T-helper 2 cell treated with Interferon-gamma antibody and Interleukin-4, amounts not matched to agents 5 μg/mL and 100 μg/mL, for 36 hours (primary cell): ENCODE measurements at places on chromosomes 1 and 21.
A peak's percentile ranks its signal among the peaks of the same experiment; 100 is the strongest.

GRCh38 chr1:117627546-117628130 is 21.8 kb downstream of the TENT5C start:
- no peak for DNase-seq

DNA sequence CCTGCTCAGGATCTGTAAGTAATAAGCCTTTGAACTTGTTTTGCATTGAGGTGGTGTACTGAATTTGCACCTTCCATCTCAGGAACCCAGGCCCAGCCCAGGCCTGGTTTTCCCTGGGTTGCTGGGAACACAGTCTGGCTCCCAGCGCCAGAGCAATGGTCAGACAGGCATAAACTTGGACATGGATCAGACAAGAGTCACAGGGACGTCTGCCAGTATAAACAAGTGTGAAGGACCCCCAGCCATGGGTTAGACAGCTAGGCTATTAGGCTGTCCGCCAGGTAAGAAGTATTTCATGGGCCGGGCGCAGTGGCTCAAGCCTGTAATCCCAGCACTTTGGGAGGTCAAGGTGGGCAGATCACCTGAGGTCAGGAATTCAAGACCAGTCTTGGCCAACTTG is 5.5 kb downstream of the IFNLR1 start:
- no peak for DNase-seq

DNA sequence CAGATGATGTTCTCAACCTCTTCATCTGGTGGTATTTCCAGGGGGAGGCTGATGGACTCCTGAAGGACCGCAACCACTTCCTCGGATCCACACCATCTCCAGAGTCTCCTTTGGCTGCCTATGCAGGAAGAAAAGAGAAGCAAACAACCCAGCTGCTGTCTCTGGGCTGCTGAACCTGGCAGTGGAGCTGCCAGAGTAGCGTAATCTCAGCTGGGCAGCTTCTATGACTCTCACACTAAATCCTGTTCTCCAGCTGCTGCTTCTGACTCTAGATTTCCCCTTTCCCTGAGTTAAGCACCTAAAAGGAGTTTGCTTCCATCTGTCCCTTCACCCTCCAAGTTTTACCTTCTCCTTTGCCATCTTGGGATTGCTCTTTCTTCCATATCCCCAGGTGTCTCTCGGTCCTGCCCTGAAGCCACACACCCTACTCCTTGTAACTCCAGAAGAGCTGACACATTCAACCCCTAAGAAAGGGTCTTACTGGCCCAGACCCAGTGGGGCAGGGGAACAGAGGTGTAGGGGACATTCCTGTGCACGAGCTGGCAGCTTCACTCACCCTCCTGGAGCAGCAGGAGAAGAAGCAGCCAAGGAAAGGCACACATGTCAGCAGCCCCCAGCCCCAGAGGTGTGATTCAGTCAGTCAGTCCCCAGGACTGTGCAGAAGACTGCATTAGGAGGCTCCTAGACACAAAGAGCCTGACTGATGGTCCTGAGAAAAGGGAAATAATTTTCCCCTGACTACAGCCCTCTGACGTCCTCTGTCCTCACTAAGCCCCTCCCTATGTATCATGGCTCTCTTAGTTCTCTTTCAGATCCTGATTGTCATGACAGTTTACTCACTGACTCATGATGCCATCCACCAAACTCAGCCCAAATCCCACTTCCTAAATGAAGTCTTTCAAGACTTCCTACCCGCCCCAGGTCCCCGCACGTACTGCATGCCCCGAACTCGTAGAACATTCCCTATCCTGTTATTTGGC is at the start of gene SLAMF9:
TSS of gene SLAMF9 (minus strand) at position 702 of the 980 bp plus-strand sequence. CDS start at position 602, 100 bp downstream.
- no peak for DNase-seq

DNA sequence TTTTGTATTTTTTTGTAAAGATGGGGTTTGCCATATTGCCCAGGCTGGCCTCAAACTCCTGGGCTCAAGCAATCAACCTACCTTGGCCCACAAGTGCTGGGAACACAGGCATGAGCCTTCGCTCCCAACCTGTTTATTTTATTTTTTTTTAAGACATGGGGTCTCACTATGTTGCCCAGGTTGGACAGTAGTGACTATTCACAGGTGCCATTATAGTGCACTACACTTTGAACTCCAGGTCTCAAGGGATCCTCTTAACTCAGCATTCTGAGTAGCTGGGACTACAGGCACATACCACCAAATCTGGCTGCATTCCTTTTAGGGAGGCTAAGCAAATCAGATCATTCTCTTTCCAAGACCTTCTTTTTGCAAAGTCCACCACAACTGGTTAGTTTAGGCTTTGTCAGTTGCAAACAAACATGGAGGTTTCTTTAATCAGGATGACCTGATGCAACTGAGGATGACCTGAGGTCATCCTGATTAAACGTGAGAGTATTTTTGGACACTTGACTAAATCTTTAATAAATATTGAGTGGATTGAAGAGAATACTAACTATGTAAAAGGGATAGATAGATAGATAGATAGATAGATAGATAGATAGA is 30.0 kb upstream of the RALGPS2 start:
- DNase-seq: no peak

DNA sequence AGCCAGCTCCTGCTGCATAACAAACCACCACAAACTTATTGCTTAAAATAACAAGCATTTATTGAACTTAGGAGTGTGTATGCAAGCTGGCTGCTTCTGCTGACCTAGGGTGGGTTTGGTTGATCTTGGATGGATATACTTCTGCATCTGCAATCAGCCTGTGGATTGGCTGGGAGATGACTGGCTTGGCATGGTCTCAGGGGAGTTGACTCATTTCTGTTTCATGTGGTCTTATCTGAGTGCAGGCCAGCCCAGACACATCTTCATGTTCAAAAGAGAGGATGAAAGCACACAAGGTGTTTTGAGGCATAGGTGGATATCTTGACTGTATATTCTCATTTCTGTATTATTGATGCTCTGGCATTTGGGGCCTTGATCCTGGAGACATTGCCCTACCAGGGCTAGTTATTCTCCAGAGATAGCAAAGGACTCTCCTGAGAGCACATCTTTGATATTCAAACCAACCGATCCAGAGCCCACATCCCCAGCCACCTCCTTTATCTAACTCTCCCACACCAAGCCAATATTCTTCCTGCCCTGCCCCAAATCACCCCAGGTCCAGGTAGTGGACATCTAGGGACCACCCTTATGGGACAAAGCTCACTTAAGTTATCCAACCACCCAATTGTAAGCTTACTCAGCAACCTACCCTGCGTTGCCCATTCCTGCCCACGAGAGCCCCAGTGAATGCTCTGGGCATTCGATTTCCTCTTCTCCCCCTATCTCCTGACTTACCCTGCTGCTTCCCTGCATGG is 350.8 kb downstream of the PTPRU start:
- no peak for DNase-seq

- DNase-seq: no peak
Measured at GRCh38 chr1:235632506-235633401, 16.8 kb downstream of the GNG4 start.

DNA sequence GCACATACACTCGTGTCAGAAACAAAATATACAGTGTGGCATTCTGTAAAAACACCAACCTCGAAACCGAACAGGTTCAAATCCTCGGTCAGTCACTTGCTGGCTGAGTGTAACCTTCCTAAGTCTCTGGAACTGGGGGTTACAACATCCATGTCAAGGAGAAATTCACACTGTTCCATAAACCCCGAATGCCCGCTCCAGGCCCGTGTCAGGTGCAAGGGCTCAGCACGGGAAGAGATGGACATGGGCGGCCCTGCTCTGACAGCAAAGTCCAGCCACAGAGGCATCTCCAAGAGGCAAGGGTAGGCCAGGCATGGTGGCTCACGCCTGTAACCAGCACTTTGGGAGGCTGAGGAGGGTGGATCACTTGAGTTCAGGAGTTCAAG is 79.5 kb downstream of the SLC66A1 start:
- no peak for DNase-seq

- DNase-seq: no peak
Measured at GRCh38 chr21:35616090-35616489, 444.2 kb downstream of the SETD4 start.

- no peak for DNase-seq
Measured at GRCh38 chr1:21857840-21858670, 46.0 kb downstream of the LDLRAD2 start.

DNA sequence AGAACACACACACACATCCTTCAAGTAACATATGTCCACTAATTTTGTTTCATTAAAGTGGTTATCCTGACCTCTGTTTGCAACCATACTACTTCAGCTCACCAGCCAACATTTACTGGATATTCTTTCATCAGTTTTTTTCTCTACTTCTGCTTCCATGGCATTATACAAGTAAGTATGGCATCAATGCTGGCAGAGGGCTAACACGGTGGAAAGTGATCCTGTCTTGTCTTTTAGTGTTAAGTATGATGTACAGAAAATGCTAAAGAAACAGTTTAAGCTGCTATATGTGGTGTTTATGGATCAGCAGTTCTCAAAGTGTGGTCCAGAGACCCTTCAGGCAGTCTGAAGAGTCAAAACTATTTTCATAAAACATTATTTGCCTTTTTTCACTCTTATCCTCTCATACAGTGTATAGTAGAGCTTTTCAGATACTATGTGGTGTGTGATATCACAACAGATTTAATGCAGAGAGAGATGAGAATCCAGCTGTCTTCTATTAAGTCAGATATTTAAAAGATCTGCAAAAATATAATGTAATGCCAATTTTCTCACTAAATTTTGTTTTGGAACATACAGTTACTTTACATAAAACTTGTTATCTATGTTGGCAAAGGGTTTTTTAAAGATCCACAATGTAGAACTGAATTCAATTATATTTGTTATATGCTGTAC is 46.6 kb downstream of the FOXJ3 start:
- no peak for DNase-seq

- DNase-seq: no peak
Measured at GRCh38 chr1:201503397-201504176, 3.3 kb downstream of the CSRP1 start.

DNA sequence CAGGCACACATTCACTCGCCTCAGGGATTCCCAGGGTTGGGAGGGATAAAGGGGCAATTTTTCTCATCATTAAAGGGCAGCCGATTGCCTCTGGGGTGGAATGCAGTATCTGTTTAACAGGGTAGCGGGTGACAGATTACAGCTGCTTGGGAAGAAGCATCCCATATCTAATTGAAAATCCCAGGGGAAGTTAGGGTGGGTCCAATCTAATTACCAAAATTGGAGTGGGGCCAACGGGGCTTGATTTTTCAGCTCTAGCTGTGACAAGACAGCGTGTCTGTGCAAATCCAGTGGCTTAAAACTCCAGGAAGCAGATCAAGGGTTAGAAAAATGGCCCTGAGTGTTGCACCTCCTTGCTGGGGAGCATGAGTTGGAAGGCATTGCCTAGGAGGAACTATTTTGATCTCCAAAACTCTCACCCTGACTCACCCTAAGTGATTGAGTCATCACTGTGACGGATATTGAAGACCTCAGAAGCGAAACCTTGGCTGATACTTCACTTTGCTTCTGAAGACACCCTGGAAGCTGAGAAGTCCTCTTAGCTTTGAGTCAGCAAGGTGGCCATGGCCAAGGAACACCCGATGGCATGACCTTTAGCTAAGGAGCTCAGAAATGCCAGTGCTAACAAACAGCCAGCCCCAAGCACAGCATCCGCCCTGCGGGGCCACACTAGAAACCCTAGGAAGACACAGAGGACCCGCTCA is 46.0 kb downstream of the GRHL3 start:
- DNase-seq: peak; percentile 72

DNA sequence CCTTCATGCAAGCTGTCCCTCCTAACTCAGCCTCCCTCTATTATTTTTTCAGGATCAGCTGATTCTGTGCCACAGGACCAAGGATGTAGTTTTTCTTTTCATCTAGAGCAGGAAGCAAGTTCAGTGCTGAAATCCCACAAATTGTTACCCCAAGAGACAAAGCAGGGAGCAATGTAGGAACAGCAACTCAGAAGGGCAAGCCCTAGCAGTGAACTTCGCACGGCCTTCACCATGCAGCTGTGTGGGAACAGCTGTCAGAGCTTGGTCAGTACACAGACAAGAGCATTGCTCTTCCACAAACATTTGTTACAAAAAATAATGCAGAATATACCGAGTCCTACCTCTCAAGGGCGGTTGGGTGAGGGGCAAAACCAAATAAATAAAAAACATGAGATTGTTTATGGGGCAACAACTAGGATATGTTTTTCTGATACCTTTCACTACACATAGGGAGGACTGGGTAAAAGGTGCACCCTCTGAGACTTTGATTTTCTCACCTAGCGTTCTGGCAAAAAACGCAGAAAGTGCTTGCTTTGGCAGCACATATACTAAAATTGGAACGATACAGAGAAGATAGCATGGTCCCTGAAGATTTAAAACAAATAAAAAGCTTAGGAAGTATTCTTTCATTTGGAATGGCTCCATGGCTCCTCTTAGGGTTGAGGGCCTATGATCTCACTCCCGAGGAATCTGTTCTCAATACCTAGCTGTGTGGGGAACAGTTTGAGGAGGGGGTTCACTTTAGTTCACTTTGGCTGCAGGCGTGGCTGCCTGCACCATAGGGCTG is 37.1 kb upstream of the ANGPTL7 start:
- DNase-seq: no peak

DNA sequence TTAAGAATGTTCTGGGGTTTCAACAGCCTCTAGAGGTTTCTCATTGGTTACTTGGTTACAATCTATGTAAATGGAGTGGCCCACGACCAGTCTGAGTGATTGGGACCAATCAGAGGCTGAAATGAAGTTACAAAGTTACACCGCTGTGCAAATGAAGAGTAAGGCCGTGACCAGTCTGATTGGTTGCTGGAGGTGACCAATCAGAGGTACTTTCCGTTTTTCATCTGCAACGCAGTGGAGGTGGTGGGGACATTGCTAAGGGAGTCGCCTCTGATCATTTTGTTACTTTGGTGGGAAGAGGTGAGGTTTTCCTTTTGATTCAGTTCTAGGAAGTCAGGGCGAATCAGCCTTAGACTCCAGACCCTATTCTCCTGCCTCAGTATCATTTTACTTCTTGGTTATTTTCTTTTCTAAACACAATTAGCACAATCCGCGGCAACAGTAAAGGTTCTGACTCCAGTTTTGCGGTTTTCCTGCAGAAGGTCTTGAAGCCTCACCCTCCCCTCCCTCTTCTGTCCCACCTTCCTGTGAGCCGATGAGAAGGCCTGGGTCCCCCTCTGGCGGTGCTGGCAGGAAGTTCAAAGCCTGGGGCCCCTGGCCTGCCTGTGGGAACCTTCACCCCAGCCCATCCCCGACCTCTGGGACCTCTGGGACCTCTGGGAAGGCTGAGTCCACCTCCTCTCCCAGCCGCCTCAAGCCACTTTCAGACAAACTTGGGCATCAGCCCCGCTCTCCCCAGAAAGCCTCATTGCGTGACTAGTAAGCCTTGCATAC is 38.7 kb upstream of the TTC34 start:
- no peak for DNase-seq

DNA sequence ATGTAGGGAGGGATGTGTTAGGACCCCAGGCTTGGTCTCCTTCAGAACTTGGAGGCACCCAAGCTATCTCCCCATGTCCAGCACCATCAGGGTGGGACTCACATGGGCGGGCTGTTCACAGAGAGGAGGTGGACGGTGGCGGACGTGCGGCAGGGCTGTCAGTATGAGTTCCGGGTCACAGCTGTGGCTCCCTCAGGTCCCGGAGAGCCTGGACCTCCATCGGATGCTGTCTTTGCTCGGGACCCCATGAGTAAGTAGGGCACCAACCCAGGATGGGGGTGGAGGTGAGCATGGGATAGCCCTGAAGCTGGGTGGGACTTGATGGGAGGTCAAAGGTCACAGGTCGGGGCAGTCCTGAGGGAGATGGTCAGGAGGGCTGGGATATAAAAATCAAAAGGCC is 27.8 kb downstream of the IGFN1 start:
- no peak for DNase-seq

GRCh38 chr21:43872531-43873197 is 7.6 kb downstream of the AGPAT3 start:
- no peak for DNase-seq
